DND-41 (cell line): ENCODE measurements at places on chromosomes 5 and 9.

DNA sequence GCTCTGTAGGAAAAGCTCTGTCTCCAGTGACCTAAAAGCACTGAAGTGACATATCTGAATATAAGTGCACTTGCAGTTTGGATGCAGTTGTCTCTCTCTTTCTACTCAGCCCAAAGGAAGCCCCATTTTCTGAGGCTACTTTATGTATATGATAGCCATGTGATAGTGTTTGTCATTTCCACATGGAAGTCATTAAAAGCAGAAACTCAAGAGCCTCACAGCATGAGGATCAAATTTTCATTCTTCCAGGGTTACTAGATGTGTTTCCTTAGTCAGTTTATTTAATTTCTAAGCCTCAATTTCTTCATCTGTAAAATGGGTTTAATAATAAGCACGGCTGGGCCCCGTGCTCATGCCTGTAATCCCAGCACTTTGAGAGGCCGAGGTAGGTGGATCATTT lies 36.7 kb downstream of the RNF44 start:
- no peak for DNase-seq

- DNase-seq: no peak
Measured at GRCh38 chr5:27814286-27814685, 775.9 kb upstream of the CDH9 start.

DNA sequence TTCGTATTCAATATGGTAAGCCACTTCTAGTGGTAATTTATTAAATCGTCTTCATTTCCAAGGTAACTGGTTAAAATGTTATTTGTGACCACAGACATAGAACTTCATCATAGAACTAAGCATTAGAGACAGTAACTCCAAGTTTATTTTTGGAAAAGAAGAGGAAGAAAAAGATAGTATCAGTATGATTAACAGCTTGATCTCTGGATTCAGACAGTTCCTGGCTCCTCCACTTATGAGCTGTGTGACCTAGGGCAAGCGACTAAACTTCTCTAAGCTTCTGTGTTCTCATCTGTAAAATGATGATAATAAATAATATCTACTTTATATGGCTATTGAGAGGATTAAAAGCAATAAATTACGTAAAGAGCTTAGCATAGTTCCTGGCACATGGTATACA lies 29.8 kb upstream of the TNPO1 start:
- no peak for DNase-seq

DNA sequence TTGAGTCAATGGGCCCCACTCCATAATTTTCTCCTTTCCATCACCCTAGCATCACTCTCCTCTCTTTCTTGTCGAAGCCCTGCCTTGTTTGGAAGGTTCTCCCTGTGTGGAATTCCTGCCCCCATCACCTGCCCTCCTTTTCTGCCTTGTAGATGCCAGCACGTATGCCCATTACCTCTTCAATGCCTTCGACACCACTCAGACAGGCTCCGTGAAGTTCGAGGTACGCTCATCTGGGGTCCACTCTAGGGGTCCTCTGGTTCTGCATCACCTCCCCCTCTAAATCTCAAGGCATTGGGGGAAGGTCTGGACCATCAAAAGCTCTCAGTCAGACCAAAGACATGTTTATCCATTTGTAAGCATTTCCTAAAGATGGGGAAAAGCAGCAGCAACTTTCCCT lies 61.8 kb upstream of the GABRP start:
- no peak for DNase-seq

GRCh38 chr5:122997294-122997693 lies 39.2 kb downstream of the PPIC start:
- DNase-seq: no peak

DNA sequence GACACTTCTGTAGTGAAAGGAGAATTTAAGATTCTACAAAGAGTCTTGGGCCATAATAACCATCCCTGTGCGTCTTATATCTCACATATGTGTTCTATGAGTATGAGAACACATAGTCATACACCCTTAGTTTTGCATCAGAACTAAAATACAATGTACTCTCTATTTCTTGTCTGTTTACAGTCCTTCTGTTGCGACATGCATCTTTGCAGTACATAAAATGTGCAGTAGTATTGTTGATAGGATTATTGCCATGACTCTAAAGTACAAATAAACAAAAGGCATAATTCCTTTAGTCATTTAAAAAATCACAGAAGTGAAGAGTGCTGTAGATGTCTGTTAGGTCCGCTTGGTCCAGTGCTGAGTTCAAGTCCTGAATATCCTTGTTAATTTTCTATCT lies 201.9 kb downstream of the NR3C1 start:
- no peak for DNase-seq

- no peak for DNase-seq
Measured at GRCh38 chr5:111227226-111227782, 3.1 kb downstream of the CAMK4 start.

GRCh38 chr9:104555521-104555920 lies 13.4 kb upstream of the OR13C8 start:
- DNase-seq: no peak

- DNase-seq: no peak
Measured at GRCh38 chr5:54206580-54207229, 103.7 kb downstream of the ARL15 start.

DNA sequence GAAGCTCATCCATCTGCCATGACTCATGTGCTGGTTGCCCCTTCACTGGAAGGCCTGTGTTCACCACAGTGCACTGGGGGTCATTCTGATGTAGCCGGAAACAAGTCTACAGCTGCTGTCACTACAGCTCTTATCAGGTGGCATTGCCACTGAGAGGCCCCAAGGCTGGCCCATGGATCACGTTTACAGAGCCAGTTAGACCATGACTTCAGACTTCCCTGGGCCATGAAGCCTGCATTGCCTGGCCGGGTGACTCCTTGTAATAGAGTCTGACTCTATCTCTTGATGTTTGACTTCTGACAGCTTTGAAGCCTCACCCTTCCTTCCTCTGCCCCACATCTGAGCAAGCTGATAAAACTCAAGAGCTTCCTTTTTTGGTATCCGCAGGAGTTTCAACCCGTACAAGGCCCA lies 473.5 kb upstream of the DAP start:
- DNase-seq: no peak

GRCh38 chr9:95627802-95628201 lies 111.0 kb upstream of the PTCH1 start:
- no peak for DNase-seq

GRCh38 chr9:132631280-132631679 lies 38.5 kb downstream of the DDX31 start:
- DNase-seq: no peak

DNA sequence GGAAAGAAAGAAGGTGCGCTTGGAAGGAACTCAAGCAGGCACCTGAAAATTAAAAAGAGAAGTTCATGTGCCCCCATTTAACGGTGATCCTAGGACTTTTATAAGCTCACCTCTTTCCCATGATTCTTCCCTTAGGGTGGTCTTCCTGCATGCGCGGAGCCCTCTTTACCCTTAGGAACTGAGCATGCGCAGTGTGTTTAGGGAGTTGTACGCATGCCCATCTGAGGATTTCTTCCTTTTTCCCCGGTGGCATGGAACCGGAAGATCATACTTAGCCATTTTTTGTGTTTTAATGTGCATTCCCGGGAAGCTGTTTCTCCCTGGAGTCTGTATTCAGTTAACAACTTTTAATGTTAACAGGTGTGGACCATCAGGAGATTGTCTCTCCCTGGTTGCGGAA lies 119.0 kb downstream of the FBXL7 start:
- DNase-seq: no peak

- no peak for DNase-seq
Measured at GRCh38 chr5:114912189-114912920, 257.4 kb downstream of the TRIM36 start.

GRCh38 chr9:93098236-93098946 lies 2.4 kb downstream of the CARD19 start:
- DNase-seq: no peak

DNA sequence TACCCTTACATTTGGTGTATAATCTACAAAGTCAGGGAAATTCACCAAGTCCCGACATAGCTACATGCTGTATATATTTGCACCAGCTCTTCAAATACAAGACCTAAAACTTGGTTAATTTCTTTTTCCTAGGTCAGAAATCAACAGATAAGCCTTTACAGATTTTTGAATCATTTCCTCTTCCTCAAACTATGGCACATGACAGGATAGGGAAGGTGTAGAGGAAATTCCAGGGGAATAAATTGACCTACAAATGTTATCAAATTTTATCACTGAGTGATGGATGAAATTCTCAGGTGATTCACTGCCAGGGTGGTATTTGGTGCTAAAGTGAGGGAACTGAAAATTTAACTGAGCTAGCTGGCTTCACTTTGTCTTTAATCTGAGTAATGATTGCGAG lies 360.0 kb downstream of the BNC2 start:
- DNase-seq: no peak

- DNase-seq: no peak
Measured at GRCh38 chr5:67795781-67796477, 419.6 kb upstream of the PIK3R1 start.

DNA sequence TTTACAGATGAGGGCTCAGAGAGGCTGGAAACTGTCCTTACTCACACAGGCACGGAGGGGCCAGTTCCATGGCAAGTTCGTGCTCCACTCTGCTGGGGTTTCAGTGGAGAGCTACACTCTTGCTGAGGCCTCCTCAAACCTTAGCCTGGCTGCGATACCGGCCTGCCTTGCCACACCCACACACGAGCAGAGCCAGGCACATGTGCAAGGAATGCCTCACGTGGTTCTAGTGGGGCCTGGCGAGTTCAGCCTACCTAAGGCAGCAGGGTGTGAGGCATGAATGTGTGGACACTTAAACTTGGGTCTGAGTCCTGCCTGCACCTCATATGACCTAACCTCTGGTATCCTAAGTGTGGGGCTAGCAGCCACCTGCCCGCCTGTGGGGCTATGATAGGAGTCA lies 21.5 kb upstream of the PRDM12 start:
- DNase-seq: no peak

GRCh38 chr9:124673063-124673462 lies 98.0 kb downstream of the NR6A1 start:
- DNase-seq: peak; percentile 64

DNA sequence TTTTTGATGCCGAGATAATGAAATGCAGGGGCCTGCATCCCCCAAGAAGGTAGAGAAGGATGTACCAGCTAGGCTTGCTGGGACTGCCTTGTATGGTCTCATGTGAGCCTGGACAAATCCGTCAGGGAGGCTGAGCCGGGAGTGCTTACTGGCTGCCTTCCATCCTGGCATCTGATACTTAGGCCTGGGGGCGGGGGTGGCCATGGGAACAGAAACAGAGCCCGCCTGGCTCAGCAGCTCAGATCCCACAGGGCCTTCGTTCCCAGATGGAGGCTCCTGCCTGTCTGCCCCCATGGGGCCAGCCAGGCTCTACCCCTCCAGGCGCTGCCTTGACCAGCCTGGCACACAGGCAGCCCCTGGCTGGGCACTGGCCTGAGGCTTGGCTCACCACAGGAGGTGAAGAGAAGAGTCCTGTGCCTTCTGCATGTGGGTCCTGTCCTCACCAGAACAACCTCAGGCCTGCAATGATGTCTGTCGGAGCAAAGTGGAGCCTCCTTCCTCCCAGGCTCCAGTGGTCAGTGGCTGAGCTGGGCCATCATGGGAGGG lies 10.5 kb upstream of the SPATA31E1 start:
- DNase-seq: no peak

DNA sequence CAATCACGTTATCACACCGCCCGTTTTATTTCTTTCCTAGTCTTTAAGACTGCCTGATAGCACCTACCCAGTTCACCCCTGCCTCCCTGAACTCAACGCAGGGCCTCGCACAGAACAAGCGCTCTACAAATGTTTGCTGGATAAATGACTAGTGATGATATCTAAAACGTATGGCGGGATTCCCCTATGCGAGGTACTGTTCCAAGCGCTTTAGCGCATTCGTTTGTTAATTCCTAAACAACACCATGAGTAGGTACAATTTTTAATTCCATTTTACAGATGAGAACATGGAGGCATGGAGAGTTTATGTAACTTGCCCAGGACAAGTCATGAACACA lies 6.6 kb downstream of the POU4F3 start:
- no peak for DNase-seq

GRCh38 chr9:127977884-127978647 lies 2.7 kb downstream of the EEIG1 start:
- no peak for DNase-seq

- DNase-seq: no peak
Measured at GRCh38 chr9:16959391-16959790, 88.9 kb upstream of the BNC2 start.
